Esophagus squamous epithelium (tissue), 5 donors: ENCODE measurements at places on chromosomes 1 and 21.

DNA sequence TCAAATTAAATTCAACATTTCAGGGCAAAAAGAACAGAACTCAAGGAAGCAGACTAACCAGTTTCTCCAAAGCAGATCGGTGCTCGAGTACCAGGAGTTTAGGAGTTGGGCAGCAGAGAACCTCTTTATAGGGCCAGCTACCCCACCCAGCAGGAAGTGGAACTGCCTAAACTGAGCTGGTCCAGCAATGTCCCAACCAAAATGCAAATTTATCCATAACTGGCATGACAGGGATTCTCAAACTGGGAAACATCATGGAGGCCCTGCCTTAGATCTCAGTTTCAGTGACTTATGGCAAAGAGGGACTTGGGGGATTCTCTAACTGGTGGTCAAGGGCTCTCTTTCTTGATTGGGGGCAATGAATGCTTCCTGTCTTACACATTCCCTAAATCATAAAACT, at the start of gene SPRR2B:
Gene SPRR2B (minus strand): TSS at position 101 of the 400 bp plus-strand sequence. CDS start 772 bp downstream, outside the sequence.
- DNase-seq, result no peak

GRCh38 chr1:175499595-175500382, 243.6 kb downstream of the TNR start:
- no peak for DNase-seq

GRCh38 chr1:184035719-184036516, 1.6 kb downstream of the COLGALT2 start:
- no peak for DNase-seq

- DNase-seq, result no peak
These were observed 388.8 kb downstream of the NTNG1 start for GRCh38 chr1:107529511-107530149.

DNA sequence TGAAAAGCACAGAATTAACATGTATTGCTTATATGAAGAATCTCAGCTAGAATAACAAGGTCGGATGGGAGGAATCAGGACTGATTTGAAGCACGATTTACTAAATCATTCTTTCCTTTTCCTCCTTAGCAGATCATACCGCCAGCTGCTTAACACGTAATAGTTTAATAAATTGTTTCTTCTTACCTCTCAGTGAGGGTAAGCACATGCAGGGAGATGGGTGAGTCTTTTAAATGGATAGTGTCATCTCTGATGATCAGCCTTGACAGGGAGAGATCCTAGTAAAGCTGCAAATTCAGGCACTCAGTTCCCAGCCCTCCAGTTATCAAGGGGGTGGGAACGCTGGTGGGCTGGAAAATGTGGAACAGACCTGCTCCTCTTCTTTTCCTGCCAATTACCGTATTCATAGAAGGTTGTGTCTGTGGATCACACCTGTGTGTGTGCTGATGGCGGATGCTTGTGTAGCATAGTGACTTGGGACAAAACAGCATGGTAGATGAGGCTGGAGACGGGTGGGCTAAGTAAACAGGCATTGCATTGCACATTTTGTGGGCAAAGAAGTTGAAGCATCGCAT, 30.7 kb downstream of the NTPCR start:
- DNase-seq, result no peak

- DNase-seq, result no peak
These were observed 23.6 kb upstream of the SLC19A2 start for GRCh38 chr1:169509354-169509753.

GRCh38 chr1:212237651-212238050, 47.6 kb upstream of the PPP2R5A start:
- DNase-seq, result no peak

- no peak for DNase-seq
These were observed 506 bp upstream of the SRP9 start for GRCh38 chr1:225777058-225777582.

DNA sequence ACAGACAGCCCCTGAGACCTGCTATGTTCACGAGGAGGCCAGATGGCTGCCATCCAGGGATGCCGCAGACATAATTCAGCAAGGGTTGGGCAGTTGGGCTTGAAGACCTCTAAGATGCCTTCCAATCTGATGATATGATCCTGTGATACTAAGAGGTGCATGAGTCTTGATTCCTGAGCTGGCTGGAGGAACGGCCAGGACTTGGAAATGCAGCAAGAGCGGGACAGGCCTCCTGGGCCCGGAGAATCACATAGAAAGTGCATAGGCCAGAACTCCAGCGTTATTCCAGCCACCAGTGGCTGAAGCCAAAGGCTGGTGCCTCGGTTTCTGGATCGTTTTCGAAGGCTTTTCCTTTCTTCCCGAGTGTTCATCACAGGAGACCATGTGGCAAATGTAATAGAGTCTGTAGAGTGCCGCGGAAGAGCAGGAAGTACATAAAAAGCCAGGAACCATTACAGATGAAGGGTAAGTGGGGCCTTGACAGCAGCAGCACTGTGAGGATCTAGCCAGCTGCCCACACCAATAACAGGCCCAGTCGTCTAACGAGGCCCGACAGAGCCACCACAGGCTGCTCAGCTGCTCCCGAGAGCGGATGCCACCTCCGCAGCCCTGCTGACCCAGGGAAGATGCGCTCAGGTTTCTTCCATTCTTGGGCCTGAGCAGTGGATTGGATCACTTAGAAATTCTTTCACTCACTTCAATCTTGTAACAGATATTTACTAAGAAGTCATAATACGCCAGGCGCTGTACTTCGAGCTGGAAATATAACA, 14.0 kb upstream of the LHX4 start:
- no peak for DNase-seq

DNA sequence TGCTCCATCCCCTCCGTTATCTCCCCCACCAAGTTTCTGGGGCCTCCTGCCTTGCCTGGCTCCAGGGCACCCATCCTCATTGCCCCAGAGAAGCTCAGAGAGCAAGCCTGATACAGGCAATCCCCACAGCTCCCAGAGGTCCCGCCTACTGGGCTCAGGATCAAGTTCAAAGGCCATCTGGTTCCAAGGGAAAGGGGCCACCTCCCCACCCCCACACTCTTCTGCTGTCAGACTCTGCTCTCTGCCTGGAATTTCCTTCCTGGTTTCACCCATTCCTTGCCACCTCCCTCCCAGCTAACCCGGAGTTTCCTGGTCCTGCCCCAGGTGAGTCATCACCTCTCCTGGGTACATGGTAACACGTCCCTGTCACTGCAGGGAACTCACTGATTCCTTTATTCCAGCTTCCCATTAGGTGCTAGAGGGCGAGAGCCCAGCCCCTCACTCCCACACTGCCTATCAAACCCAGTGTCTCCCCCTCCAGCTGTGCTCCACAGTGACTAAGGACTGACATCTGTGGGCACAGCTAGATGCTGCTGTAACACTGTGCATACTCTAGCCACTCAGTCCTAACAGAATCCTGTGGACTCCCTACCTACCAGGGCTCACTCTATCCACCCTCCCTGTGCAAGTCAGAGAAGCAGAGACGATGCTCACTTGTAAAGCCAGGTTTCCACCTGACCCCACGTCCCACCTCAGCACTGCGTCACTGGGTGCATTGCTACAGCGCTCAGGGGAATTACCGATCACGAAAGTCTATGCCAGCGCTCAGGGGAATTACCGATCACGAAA, 21.8 kb downstream of the RSPH1 start:
- DNase-seq, result no peak

DNA sequence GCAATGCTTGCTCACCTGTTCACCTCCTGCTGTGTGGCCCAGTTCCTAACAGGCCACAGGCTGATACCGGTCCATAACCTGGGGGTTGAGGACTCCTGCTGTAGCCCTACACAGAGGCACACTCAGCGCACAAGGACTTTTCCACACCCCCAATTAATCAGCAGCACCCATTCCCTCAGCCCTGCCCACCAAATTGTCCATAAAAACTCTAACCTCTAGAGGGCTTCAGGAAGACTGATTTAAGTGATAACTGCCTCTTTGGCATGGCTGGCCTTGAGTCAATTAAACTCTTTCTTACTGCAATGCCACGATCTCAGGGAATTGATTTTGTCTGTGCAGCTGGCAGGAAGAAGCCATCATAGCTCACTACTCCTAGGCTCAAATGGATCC, 71.3 kb upstream of the MUTYH start:
- no peak for DNase-seq

GRCh38 chr1:230375147-230375546, 51.0 kb downstream of the PGBD5 start:
- no peak for DNase-seq

DNA sequence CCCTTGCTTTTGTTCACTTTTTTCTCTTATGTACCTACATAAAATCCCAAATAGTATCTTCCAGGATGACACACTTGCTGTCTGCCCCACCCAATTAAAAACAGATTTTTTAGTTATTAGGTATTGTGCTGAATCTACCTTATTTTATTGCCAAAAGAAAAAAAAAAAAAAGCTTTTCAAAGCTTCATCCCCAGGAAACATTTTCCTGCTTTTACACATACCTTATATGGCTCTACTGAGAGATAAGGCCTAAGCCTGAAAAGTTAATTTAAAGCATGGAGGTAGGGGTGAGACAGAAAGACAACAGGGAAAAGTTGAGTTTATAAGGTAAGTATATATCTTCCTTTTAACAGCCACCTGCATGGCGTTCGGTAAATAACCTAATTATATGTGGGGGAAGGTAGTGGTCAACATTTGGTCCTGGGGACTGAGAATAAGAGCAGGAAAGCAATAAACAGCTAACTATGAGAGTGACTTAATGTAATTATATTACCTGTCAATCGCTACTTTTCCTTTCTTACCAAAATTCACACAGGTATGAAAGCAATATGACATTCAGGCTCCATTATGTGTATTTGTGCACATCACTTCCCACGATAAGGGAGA, 54.6 kb upstream of the BOLA1 start:
- no peak for DNase-seq

DNA sequence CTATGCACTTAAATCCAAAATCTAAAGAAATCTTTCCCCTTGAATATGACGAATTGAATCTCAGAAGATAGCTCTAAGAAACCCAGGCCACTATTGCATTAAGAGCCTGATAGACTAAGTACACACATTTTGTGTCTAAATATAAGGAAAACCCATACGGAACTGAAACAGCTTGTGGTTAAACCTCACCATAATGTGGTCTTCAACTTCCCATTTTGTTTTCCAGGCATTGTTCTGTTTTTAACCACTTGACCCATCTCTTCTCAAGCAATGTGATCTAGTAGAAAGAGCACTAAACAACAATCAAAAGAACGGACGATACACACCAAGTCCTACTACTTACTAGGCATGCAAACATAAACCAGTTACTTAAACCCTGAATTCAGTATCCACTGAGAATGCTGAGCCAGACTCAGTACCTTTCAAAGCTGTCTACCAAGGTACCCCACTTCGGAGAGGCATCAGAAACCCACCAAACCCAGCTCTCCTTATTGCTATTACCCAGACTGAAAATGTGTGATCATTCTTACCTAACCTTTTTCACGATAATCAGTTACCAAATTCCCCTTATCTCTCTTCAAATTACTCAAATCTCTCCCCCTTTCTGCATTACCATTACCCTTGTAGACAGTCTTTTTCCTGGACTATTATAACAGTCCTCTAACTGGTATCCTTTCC, 12.8 kb downstream of the OTUD7B start:
- no peak for DNase-seq

GRCh38 chr1:17437580-17438317, 1.7 kb downstream of the RCC2 start:
- no peak for DNase-seq

- DNase-seq, result no peak
These were observed 140.3 kb upstream of the CSF3R start for GRCh38 chr1:36622741-36623648.

DNA sequence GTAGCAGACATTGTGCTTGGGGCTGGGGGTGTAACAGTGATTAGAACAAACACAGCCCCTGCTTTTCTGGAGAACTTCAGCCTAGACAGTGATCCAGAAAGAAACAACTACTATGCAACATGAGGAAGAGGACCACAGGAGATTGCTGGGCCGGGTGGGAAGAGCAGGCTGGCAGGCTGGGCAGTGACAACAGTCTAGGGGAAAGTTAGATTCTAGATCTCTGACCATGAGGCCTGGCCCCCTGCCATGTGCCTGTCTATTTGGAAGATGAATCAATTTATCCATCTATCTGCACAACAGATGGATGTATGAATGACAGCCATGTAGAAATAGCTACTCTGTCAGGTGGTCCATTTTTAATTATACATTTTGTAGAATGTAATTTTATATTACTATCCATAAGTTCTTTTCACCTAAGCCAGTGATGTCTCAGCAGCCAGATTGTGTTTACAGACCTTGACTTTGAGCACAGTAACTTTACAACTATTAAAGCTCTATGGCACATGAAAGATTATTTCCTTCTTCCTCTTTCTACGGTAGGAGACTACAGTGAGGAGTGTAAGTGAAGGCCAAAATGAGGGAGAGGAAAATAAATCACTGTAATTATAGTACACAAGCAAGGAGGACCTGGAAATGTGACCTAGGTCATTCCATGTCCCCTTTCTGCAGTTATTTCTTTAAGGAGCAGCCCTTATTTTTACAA, 15.5 kb downstream of the CLIC6 start:
- no peak for DNase-seq

- no peak for DNase-seq
These were observed 219.5 kb downstream of the PTPRU start for GRCh38 chr1:29455781-29456180.

DNA sequence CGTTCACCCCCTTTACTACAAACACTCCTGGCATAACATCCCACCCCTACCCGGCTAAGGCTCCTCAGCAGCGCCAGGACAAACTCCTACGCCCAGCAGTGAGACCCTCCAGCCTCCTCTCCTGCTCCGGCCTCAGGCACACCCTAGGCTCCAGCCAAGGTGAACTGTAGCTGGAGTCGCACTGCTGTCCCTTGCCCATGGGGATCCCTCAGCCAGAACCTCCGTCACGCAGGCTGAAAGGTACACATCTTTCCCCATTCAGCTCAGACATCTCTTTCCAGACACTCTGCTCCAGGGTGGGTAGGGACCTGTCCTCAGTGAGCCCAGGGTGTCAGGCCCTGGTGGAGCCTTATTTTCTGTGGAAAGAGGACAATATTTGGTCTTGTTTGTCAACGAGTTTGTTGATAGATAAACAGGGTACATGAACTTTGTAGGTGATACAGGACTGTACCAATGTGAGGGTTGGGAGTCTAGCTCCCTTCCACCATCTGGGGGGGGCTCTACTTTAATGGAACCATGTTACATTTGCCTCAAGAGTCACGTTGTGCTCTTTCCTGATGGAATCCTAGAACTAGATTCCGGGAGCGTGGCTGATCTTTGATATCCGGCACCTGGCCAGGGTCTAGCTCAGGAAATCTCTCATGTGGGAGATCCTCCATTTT, 56.5 kb upstream of the SSBP3 start:
- DNase-seq, result no peak
